ENCODE measurements at places on chromosomes 6 and 20. TPM values are rescaled to one million over a fixed set of nuclear protein-coding genes. Genes with fewer than 3 reads are reported as not detected.

The TSPO2 gene
- not detected for total RNA-seq

The HAO1 gene
- not detected for total RNA-seq

DNA sequence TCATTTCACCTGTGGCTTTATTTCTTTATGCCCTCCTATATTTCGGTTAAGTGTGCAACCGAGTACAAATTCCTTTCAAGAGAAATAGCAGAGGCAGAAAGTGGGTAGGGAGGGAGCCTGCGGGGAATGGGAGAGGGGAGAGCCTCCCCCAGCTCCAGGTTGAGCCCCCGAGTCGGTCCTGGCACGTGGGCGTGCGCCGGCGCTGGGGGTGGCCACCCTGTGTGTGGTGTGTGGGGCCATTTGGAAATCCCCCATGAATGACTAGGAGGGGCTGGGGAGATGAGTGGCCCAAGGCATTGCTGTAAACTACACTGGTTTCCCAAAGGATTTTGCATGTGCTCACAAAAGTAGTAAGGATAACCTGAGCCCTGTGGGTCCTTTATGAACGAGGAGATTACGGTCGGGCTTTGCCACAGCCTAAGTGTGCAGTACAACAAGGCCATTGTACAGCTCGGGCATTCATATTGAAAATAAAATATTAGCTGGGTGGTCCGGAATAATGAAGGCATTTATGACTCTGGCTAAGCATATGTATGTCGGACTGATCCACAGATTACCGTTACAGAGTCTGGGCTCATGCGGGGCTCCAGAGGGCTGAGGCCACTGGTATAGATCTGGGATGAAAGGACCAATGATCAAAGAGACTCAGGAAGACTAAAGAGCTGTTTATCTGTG, 84.5 kb upstream of the RALGAPA2 start:
- DNase-seq: no peak

- peak; percentile 56 for DNase-seq
Observed at GRCh38 chr6:75290136-75290945, 5.7 kb upstream of the TMEM30A start.

DNA sequence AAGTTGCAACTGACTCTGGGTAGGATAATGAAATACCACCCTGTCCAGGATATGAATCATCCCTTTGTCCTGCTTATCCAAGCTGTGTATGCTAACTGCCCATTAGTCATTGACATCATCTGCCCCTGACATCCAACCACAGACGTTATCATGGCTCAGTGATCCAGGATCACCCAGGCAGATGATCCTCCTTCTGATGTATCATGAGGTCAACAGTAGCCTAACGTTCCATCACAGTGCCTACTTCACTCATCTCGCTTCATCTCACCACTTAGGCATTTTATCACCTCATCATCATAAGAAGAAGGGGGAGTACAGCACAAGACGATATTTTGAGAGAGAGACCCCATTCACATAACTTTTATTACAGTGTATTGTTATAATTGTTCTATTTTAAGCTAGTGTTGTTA, 13.4 kb upstream of the BTN3A2 start:
- no peak for DNase-seq

- no peak for DNase-seq
Observed at GRCh38 chr6:40545954-40546353, 41.2 kb downstream of the LRFN2 start.

GRCh38 chr20:5349448-5349847, 32.7 kb upstream of the PROKR2 start:
- no peak for DNase-seq

GRCh38 chr20:62768551-62769287, 27.6 kb upstream of the MRGBP start:
- no peak for DNase-seq

DNA sequence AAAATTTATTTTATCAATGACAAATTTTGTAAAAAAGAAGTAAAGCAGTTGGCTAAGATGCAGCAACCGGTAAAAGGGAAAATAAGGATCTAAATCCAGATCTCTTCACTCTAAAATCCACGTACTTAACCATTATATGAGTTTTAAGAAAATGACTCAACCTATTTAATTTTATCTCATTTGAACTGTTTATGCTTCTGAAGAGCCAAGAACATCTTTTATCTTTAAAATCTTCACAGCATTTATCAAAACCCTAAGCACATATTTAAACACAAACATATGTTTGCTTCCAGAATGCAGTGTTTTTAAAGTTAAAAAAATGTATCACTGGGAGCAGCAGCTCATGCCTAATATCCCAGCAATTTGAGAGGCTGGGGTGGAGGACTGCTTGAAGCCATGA, 339.2 kb downstream of the NKAIN2 start:
- DNase-seq: no peak

DNA sequence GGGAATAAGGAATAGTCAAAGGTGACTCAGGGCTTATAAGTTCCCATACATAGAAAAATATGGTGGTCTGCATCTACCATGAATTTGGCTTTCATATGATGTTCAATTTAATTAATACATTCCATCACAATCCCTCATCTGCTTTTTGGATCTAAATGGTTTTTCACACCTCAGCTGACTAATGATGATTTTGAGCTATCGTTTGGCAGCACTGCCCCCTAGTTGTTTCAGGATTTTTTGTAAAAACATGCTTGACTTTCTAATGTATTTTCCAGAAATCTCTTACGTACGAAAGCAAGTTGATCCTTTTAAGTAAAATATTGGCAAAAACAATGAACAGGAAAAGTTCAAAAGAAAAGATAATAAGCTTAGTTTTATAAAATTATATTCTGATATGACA, 408.6 kb upstream of the ADGRB3 start:
- no peak for DNase-seq

- DNase-seq: no peak
Observed at GRCh38 chr6:98116455-98116854, 717.9 kb upstream of the POU3F2 start.

- no peak for DNase-seq
Observed at GRCh38 chr20:36098364-36098763, 56.2 kb upstream of the EPB41L1 start.

- no peak for DNase-seq
Observed at GRCh38 chr6:63571361-63572043, 778 bp upstream of the LOC128125822 start.
